GM10248 (cell line): ENCODE measurements at places on chromosomes 2 and 18.

DNA sequence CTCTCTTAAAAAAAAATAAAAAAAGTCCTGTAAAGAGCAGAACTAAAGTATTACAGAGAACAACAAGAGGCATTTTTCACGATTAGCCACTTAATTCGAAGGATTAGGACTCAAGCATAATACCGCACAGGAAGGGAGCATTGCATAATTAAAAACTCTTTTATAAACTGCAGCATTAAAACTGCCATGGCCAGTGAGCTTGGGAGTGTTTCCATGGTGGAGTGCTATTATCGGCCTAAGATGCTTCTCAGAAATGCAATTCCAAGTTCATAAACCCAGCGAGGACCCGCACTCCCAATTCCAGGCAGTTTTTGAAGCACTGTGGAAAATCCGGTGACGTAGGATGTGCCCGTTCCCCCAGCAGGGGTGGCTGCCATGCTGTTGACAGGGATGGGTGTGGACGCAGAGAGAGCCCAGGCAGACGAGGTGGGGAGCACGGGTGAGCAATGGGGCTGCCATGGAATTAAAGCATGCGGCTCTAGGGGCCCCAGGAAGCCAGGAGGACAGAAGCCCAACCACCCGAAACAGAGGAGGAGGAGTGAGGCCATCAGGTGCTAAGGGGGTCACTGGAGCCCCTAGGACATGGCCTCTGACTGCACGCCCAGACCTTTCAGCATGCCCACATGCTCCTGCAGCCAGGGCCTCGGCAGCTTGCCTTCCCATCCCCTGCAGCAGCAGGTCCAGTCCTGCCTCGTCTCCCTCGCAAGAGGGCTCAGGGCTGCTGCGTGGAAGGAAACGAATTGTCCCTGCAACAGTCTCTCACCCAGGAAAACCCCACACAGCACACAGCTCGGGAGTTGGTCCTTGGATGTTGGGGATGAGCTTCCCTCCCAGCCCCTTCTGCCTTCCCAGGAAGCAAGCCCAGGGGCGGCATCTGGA is 233.4 kb downstream of the NDUFA10 start:
- DNase-seq = no peak

DNA sequence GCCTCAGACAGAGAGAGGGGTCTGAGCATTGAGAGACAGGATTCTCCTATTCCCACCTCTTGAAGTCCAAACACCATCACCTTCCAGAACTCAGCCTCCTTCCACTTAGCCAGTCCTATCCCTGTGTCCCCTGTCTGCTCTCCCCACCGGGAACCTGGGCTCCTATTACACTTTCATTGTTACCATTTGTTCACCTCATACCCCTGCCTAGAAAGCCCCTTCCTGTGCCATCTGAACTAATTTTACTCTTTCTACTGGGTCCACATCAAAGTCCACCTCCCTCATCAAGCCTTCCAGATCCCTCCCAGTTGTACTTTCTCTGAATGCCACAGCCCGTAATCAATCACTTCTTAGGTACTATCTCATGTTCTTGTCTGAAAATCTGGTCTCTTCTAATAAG is 220.6 kb downstream of the ZBTB7C start:
- no peak for DNase-seq

GRCh38 chr2:239339726-239340601 is 60.9 kb downstream of the HDAC4 start:
- DNase-seq = peak; percentile 52

GRCh38 chr2:179260224-179260623 is 4.4 kb downstream of the SESTD1 start:
- no peak for DNase-seq

DNA sequence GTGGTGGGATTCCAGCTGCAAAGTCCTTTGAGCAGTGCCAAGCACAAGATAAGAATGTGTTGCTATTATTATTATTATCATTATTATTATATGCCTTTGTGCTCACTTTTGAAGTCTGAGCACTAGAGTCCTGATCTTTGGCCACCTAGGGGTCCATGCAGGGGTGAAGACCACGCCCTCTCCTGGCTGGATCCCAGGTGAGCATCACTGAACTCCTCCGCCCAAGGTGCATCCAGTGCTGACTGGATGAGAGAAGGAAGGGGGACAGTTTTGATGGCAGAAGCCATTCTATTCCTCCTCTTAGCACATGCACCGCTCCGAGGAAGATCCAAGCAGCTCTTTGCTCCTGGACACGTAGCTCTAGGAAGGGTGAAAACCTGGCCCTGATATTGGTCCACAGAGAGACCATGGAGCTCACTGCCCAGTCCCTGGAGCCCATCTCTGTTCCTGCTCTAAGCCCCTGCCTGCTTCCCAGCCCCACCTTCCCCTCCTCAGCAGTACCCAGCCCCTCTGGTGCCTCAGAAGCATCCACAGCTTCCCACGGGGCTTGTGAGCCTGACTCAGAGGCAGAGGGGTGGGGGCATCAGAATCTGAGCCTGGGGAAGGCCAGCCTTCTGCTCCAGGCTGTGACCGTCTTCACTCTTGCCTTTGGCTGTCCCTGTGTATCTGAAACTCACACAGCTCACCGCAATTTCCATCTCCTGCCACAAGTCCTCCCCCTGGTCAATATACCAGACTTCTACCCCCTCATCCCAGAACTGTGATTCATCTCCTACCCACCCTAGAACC is 45.4 kb downstream of the MCFD2 start:
- DNase-seq = no peak

- no peak for DNase-seq
Observed at GRCh38 chr2:175097297-175097696, 70.7 kb downstream of the ATF2 start.

- DNase-seq = no peak
Observed at GRCh38 chr2:232750135-232750671, 26.2 kb downstream of the KCNJ13 start.

- DNase-seq = no peak
Observed at GRCh38 chr2:25548601-25549000, 124.8 kb downstream of the DTNB start.

GRCh38 chr2:38533757-38534545 is 68.8 kb downstream of the HNRNPLL start:
- no peak for DNase-seq

DNA sequence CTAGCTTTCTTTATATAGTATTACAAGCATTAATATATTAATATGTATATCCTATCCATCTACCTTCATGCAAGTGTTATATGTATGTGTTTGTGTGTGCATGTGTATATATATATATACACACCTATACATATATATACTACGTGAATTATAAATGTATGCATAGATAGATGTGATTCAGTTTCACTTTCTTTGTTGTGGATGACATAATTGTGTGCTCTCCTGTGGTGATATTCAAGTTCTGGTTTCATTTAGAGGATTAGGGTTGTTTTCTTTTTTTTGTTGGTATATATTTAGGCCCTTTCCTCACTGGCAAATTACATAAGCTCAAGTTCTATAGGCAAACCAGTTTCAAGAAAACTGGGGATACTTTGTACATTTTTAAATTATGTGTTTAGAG is 225.7 kb upstream of the FANCL start:
- no peak for DNase-seq
